Activated CD4-positive, CD25-positive, alpha-beta regulatory T cell (primary cell): ENCODE measurements at places on chromosomes 5 and 9.
A peak's percentile ranks its signal among the peaks of the same experiment; 100 is the strongest.

DNA sequence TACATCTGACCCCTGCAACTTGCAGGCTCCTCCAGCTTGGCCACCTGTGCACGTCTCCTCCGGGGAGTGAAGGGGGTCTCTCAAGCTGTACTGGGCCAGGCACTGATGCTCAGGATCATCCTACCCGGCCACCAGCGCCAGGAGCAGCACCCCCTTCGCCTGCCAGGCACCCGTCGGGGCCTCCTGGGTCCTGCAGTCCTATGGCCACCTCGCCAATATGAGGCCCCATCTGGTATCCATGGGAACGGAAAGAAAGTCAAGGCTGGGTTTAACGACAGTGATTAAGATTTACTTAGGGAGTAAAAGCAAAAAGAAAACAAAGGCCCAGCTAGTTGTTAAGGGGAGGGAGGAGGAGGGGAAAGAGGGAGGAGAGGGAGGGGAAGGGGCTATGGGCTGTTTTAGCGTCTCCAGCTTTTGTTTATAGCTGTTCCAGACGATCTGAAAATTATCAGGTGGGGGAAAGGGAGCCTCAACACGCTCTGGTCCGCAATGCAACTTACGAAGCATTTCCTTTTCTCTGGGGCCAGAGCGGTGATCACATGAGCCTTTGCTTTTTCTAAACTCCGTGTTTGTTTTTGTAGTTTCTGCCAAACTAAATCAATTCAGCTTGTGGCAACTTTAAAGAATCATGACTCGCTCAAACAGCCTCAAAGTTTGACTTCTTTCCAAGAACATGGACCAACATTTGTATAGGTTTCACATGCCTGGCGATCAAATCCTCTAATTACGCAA is 132.4 kb downstream of the ROR2 start:
- no peak for DNase-seq

GRCh38 chr5:74336297-74336696 is 304.2 kb downstream of the ENC1 start:
- no peak for DNase-seq

- no peak for DNase-seq
Observed at GRCh38 chr5:9059920-9060691, 485.8 kb downstream of the SEMA5A start.

DNA sequence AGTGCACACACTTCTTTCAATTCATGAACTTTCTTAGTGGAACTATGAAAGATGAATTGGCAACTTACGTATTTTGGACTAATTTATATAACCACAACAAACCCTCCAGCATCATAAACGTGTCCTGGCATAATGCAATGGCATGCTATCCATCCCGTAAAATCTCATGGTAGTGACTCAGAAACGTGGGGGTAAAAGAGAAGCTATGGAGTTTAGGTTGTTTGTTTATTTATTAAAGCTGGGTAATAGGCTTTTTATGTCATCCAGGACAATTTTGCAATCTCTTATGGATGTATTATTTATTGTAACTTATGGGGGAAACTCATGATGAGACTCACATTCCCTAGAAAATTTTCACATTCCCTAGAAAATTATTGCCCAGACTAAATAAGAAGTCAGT is 106.3 kb downstream of the GDA start:
- DNase-seq = no peak

DNA sequence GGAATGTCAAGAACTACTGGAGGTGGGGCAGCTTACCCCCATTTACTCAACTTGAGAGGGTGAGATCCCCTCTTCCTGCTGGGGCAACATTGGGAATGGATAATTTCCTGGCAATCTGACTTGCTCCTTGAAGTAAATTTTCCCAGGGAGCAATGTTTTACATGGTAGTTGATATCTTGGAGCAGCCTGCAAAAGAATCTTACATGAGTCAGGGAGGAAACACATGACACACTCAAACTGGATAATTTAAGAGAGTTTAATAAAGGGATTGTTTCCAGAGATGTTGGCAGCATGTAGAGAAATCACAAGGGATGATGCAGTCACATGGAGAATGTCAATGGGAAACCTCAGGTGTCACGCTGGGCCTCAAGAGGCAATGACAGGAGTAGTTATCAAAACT is 212.5 kb downstream of the GAS1 start:
- no peak for DNase-seq

DNA sequence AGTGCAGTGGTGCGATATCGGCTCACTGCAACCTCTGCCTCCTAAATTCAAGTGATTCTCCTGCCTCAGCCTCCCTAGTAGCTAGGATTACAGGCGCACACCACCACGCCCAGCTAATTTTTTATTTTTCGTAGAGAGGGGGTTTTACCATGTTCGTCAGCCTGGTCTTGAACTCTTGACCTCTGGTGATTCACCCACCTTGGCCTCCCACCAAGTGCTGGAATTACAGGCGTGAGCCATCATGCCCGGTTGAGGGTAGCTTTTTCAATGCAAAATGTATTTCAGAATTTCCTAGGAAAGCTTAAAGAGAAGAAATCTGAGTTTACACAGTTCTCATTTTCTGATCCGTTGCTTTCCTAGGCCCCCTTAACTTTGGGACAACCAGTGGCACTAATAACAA is 15.7 kb downstream of the BDP1 start:
- no peak for DNase-seq

DNA sequence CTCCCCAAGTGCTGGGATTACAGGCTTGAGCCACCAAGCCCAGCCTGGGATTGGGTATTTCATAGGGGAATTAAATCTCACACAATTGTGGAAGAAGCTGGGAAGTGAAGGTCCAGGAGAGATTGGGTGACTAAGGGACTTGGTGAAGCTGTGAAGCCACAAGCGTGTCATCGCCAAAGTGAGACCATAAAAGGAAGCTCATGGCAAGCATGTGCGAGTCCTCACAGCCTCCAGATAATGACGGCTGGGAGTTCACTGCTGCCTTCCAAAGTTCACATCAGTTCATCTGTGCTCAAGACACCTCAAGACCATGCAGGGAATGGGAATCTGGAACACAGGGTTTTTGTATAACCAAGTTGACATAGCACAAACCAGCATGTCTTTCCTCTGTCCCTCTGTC is 210.6 kb downstream of the MARCHF11 start:
- DNase-seq = no peak

DNA sequence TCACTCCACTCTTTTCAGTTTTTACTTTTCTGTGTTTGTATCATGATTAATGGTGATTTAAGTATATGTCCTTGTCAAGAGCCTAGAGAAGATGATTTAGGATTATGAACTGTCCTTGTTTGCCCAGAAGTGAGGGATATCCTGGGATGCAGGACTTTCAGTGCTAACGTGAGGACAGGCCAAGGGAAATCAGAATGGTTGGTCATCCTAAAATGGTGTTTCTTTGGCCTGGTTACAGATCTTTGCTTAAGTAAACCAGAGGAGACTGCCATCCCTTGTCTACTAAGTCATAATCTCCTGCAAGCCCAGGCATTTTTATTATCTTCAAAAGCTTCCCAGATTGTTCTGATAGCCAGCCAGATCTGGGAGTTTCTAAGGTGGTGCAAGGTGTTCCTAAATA is 22.3 kb upstream of the DPYSL3 start:
- no peak for DNase-seq

DNA sequence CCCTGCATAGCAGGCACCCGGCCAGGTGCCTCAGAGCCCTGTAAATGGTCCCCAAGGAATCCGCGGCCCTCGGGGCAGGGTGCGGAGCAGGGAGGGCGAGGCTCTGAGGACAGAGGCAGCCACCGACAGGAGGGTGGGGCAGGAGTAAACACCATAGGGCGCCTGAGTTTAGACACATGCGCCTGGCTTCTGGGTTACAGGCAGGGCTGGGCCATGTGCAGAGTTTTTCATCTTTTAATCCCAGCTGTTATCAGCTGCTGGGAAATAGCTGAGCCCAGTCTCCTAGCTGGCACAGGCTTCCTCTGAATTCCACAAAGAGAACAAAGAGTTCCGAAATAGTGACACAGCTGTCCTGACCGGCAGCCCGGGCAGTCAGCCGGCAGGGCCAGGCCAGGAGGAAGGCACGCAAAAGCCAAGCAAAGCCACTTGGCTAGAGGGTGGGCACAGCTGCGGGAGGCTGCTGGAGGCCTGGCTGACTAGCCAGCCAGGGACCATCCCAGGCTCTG is 98.9 kb upstream of the PHYKPL start:
- DNase-seq = no peak

DNA sequence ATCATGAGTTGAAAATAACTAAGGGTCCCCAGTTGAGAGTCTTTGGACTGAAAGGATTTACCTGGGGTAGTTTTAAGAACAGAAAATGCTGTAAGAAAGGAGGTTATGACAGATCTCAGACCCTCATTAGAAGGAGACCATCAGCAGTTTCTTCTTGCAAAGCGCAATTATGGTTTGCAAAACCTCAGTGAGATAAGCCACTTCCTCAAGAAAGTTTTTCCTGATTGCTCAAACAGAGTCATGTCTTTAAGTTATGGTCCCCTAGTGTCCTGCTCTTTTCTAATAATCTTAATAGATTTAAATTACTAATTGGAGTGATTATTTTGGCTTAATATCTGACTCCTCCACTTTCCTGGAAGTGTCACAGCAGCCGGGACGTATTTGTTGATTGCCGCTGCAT is 293.2 kb upstream of the KLF4 start:
- no peak for DNase-seq

DNA sequence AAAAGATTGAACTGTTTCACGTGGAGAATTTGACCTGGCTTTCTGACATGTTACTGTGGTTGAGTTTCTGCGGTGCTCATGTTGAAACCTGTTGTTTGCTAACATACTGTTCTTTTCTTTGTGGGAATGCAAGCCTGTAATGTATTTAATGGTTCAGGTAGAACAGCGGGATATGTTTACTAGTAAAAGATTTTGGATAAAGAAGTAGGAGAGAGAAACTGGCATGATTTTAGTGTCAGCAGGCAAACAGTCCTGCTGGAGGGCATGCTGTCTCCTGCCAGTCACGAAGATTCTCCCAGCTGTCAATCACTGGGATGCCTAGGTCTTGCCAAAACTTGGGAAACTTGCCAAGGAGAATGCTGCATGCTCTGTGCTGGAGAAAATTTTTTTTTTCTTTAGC is 263.5 kb downstream of the TAF11L14 start:
- no peak for DNase-seq

- no peak for DNase-seq
Observed at GRCh38 chr5:104955479-104955878, 1392.9 kb upstream of the NUDT12 start.

DNA sequence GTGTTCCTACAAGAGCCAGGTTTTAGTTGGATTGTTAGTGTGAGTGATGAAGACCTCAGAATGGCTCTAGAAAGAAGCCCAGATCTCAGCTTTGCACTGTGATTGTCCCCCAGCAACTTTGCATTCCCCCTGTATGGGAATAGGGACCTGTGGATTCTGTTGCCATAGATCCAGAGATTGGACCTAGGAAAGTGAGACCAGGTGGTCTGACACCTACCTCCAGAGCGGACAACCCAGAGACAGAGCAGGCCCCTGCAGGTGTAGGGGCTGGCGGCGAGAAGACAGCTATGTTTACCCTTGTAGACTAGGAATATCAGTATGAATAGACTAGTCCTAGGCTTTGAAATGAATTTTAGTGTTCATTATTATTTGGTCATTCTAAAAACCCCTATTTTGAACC is 53.6 kb downstream of the IRF1 start:
- no peak for DNase-seq

GRCh38 chr9:136244122-136244968 is 1.3 kb downstream of the QSOX2 start:
- DNase-seq = no peak

DNA sequence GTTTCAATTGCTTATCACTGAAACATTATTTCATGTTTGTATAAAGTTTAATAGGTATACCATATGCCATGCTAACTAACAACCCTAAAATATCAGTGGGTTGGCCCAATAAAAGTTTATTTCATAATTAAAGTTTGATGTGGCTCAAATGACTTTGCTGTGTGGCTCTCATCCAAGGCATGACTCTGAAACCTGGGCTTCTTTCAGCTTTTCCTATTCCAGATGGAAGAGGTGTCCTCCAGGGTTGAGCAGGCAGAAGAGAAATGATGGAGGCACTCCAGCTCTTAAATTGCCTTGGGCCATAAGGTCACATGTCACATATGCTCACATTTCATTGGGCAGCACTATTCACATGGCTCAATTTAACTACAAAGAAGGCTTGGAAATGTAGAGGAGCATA is 101.9 kb downstream of the MACIR start:
- DNase-seq = no peak

DNA sequence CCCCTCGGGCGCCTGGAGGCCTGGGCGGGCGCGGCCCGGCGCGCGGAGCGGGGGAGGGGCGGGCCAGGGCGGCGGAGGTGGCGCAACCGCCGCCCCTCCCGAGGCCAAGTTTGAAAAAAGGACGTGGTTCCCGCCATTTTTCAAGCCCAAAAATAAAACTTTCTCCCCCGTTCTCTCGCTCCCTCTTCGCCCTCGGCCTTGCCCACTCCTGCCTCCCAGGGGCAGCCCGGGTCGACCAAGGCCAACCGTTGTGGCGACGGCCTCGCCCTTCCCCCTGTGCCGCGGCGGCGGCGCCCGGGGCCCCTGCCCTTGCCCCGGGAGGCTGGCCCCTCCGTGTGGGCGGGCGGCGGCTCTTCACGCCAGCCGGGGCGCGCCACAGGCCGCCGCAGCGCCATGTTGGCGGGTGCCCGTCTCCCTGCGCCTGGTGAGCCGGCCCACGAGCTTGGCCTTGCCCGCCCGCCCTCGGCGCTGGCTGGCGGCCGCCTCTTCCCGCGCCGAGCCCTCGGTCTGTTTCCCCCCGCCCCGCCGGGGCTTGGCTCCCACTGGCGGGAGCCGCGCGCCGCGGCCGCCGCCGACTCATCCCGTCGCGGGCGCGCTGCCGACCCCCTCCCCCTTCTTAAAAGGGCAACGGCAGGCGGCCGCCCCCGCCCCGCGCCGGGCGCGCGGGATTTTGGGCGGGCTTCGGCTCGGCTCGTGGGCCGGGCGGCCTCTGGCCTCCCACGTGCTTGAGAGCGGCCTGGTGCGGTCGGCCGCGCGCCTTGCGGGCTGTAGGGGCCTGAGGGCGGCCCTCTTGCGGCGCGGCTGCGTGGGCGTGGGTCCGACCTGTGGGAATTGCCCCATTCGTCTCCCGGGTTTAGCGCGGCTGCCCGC is 1.3 kb downstream of the ANP32B start:
- DNase-seq = peak; percentile 66

DNA sequence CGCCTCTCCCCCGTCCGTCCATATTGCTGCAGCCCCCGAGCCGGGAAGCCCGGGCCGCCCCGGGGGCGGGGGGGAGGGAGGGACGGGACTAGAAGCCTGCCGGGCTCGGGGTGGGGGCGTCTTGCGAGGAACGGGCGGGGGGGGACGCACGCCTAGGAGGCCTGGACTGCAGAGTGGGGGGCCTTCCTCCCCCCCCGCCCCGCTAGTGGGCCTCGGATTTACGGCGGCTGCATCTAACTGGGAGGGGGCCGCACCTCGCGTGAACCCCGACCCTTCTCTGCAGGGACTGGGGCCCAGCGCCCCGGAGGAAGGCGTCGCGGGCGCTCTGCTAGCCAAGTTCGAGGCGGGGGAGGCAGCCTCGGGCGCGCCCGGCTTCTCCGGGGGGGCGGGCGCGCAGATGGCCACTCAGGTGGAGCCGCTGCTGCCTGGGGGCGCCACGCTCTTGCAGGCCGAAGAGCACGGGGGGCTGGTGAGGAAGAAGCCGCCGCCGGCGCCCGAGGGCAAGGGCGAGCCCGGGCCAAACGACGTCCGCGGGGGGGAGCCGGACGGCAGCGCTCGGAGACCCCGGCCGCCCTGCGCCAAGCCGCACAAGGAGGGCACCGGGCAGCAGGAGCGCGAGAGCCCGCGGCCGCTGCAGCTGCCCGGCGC is at the start of gene LARP1:
LARP1 (plus strand) TSS at position 17 of the 648 bp plus-strand sequence; CDS start at position 398, 381 bp downstream.
- DNase-seq = peak; percentile 25

- DNase-seq = no peak
Observed at GRCh38 chr5:111066261-111066938, 5.1 kb upstream of the TSLP start.

GRCh38 chr5:154521756-154522155 is 43.7 kb upstream of the HAND1 start:
- no peak for DNase-seq
